Activated CD8-positive, alpha-beta memory T cell treated with anti-CD3 and anti-CD28 coated beads for 4 hours (primary cell): ENCODE measurements at places on chromosomes 3 and 15.
A peak's percentile ranks its signal among the peaks of the same experiment; 100 is the strongest.

DNA sequence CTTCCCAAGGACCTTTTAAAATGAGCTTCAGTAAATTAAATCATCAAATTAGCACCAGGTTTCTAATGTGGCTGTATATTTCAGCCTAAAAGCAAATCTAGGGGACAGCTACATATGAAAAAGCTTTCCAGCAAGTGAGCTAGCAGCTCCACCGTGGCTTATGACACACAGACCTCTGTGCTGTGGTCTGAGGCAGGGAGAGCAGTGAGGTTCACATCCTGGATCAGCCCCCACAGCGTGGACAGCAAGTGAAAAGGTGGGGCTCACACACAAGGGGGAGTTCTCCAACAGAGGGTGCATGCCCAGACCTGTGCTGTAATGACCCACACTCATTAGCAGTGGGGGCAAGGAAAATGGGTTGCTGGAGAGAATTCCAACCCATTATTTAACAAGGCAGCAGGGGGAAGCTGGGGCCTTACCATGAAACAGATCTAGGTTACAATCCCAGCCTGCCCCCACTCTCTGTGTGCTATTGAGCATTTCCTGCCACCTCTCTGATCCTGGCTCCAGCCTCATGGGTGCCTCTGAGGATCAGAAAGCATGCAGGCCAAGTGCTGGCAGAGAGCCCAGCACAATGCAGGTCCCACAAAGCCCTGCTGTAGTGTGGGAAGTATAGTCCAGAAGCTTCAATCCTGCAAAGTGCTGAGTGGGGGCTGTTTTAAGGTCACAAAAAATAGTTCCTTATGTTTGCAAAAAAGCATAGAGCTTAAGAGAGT is 48.2 kb downstream of the RASGRF1 start:
- no peak for DNase-seq

- DNase-seq = no peak
Observed at GRCh38 chr3:168053115-168053514, 42.6 kb downstream of the GOLIM4 start.

GRCh38 chr3:54999159-54999558 is 71.3 kb upstream of the LRTM1 start:
- no peak for DNase-seq

DNA sequence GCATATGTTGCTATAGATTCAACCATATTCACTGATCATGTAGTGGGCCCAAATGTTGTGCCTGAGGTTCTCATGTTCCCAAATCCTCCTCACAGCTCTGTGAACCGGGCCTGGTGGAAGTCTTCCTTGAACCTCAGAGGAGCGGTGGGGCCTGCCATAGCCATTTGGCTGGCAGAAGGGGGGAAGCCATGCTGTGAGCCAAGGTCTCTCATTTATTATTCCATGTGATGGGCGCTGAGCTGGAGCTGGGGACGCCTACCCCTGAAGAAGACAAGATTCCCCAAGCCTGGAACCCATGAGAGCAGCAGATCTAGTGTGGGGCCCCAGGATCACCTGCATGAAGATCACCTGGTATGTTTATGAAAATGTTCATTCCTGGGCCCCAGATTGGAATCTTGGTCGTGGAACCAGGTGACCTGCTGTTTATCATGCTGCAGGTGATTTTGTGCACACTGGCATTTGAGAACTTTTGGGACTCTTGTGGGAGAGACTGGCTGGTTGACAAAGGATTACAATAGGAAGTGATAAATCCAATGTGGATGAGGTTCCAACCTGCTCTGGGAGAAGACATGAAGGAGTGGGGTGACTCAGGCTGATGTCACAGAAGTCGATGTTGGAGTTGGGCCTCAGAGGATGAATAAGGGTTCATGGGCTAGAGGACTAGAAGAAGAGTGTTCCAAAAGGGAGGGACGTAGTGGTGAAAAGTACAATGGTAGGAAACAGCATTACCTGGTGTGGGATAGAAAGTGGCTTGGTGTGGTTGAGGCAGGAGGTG is 102.1 kb downstream of the ASB7 start:
- DNase-seq = no peak

DNA sequence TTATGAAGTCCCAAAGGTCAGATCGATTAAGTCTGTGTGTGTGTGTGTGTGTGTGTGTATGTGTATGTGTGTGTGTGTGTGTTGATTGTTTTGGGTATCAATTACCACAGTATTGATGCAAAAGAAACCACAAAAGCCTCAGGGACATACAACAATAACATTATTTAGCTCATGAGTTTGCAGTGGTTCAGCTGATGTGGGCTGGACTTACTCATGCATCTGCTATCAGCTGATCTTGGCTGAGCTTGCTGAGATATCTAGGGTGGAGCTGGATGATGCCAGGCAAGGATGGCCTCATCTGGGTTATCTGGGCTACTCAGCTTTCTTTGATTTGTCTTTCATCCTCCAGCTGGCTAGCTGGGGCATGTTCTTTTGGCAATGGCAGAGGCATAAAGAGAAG is 82.4 kb upstream of the PRR23C start:
- DNase-seq = no peak

DNA sequence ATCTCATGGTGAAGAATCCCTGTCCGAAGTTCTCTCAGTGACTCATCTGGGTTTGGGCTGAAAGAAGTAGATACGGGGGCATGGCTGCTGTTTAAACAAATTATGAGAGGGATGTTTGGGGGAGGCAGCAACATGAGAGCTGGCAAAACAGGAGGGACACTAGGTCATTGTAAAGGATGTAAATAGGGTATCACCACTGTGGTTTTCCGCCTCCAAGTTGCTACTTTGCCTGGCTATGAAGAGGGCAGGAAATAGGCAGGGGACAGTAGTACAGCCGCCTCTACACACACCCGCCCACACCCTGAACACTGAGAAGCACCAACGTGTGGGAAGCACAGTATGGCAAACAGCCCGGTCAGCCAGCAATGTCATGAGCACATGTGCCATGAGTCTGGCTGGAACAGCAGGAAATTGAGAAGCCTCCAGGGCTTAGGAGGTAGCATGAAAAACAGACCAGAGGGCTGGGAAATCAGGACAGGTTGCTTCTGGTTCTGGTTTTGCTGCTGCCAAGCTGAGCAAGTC is 17.1 kb downstream of the HEXA start:
- no peak for DNase-seq

GRCh38 chr3:153669527-153669926 is 451.7 kb upstream of the ARHGEF26 start:
- no peak for DNase-seq

- DNase-seq = no peak
Observed at GRCh38 chr15:96599268-96599667, 268.8 kb downstream of the NR2F2 start.

DNA sequence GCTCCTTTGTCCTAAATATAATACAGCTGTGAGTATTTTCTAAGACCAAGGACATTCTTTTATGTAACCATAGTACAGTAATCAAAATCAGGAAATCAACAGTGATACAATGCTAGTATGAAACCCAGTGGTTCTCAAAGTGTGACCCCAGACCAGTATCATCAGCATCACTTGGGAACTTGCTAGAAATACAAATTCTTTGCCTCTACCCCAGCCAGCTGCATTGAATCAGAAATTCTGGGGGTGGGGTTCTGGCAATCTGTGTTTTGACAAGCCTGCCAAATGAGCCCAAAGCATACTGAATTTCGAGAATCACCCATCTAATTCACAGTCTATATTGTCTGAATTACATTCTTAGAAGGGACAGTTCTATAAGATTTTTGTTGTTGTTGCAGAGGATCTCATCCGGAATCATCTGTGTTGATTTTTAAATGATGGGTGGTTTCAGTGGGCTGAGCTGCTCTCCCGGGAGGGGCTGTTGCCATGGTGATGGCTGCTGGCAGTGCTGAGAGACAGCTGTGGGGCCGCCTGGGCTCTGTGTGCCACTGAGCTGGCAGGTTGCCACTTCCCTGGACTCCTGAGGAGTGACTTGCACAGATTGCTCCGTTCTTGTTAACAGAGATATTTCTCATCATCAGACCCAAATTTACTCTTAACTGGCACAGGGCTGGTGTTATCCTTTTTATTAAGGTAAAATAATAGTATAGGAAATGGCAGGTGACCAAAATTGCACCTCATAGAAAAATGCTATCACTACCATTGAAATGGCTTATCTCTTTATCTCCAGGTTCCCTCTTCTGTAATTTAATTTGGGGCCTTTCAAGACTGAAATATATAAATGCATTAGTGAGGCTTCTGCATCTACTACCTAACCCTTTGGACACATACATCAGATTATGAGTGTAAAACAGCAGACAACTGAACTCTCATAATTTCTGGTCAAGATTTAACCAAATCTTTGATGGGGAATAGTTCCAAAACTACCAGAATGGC is 56.5 kb downstream of the NEK11 start:
- DNase-seq = no peak

- DNase-seq = no peak
Observed at GRCh38 chr3:13157986-13158385, 84.8 kb upstream of the IQSEC1 start.

DNA sequence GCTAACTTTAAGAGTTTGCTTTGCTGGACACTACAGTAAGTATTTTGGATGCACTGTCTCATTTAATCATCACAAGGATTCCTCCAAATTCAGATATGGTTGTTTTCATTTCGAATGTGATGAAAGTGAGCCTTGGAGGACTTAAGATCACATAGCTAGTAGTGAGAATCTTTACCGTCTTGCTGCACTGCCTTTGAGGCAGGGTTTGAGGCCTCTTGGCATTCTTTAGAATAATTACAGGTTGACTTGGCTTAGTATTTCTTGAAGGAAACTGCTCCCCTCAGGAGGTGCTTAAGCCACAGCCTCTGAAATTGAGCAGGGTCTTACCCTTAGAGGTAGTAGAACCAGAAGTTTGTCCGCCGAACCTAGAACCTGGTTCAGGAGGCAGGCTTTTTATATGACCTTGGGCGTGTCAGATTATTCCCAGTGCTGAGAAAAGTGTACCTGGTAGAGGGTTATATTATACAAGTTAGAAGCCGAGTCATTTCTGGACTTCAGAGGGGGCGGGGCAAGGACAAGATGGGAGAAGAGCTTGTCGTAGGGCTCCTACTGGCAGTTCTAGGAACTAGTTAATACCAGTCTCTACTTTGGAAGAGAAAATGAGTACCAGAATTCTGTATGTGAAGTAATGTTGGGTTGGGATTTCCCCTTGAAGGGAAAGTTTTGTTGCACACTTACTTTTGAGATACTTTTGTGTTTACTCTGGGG is 1.1 kb downstream of the TFG start:
- peak; percentile 13 for DNase-seq

GRCh38 chr15:37009288-37009687 is 91.1 kb downstream of the MEIS2 start:
- no peak for DNase-seq

GRCh38 chr3:176328198-176328597 is 869.1 kb downstream of the TBL1XR1 start:
- no peak for DNase-seq

DNA sequence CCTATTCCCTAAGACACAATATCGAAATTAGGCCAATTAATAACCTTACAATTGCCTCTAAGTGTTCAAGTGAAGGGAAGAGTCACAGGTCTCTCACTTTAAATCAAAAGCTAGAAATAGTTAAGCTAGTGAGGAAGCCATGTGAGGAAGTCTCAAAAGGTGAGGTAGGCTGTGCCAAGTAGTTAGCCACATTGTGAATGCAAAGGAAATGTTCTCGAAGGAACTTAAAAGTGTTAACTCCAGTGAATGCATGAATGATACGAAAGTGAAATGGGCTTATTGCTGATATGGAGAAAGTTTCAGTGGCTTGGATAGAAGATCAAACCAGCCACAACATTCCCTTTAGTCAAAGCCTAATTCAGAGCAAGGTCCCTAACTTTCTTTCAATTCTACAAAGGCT is 59.1 kb downstream of the KLF13 start:
- DNase-seq = no peak

- DNase-seq = no peak
Observed at GRCh38 chr3:45464336-45465170, 76.2 kb downstream of the LARS2 start.

GRCh38 chr3:122553171-122553570 is 10.9 kb downstream of the PARP9 start:
- DNase-seq = no peak

- no peak for DNase-seq
Observed at GRCh38 chr15:90038632-90039095, 37.5 kb downstream of the ZNF710 start.

DNA sequence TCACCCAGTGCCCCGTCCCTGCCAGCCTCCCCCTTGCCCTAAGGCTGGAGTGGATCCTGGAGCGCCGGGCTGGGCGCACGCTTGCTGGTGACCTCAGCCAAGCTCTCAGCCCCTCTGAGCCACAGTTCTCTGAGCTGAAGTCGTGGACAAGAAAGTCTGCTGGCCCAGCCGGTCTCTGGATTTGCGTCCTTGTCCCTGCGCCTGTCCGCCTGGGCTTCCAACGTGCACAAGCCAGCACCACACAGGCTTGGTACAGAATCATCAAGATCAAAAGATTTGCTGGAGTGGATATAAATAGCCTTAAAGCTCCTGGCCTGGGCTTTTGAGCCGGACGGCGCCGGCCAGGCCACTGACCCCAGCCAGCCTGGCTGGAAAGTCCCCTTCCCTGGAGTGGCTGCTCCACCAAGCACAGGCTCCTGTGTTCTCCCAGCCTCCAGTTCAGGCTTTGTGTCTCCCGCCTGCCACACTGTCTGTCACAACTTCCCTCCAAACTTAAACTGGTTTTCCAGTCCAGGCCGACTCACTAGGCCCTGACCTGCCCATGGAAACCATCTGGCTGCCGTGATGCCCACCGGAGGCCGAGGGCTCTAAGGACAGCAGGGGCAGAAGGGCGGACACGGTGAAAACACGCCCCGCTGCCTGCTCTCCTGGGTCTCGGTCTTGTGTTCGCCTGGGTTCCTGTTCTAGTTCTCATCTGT is 156.2 kb downstream of the NUP210 start:
- no peak for DNase-seq

DNA sequence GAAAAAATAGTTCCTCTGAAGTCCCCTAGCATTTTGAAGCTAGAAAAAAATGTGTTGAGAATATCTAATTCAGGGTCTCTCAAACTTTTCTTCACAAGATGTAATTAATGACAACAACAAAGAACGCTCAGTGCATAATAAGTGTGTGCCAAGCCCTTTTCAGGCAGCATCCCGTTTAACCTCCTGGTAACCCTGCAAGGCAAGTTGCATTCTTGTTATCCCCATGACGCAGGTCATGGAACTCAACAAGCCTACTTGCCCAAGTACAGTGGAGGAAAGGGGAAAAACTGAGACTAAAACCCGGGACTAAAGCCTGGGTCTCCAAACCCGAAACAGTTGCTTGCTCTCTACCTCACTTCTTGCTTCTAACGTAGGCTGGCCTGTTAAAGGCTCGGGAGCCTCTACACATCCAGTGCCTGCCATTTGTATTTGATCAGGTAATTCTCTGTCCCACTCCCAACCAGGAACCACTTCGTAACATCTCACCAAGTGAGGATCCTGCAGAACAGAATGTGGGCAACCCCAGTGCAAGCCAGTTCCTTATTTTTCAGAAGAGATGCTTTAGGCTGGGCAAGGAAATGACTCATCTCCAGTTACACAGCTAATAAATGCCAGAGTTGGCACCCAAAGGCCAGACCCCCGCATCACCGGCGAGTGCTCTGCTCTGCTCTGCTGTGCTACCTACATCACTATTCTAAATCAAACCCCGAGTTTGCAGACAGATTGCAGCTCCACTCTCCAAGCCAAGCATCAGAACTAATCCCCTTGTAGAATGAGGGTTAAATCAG is 28.3 kb downstream of the LMCD1 start:
- DNase-seq = no peak
